CD4-positive, alpha-beta T cell treated with Interleukin-6 for 4 hours (primary cell): ENCODE measurements at places on chromosomes 12 and 14.

DNA sequence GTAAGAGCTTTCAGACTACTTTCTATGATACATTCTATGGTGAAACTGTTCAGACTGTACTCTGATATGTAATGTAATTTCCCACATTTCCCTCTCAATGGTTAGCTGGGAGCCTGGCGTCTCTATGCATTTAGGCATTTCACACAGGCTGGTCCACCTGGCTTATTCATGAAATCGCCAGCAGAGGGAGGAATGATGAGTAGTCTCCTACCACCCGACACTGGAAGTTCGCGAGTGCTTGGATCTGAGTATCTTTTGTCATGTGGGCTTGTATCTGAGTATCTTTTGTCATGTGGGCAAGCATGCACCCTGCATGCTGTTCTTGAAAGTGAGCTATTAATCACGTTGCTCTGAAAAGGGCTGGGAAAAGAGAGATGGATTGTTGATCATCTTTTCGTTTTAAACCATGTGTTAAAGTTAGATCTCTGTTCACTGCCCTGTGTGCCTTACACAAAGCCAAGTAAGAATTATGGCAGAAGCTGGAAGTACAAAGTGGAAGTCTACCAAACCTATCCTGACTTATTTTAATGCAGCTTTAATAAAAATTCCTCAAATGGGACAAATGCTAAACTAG, 235.0 kb downstream of the ATP23 start:
- peak; percentile 5 for DNase-seq

GRCh38 chr14:95410838-95411237, 91.1 kb upstream of the CLMN start:
- no peak for DNase-seq

DNA sequence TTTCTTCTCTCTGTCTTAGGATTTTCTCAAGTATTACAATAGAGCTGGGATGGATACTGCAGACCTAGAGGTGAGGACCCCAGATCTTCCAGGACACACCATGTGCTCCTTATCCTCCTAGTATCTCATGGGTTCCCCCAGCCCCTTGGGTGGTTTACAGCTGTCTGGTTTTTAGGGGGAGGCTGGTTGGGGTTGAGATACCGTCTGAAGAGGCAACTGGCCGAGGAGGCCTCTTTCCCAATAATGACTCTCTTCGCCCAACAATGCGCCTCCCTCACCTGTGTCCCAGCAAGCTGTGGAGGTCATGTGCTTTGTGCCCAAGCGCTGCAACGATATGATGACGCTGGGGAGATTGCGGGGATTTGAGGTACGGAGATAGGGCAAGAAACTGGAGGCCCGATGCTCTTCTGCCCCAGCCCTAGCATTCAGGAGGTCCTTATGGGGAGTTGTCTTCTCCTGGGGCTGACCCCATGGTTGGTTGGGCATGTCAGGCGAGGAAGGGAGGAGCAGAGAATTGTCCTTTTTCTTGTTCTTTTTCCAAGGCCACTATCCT, 3.8 kb downstream of the ARHGEF25 start:
- no peak for DNase-seq

DNA sequence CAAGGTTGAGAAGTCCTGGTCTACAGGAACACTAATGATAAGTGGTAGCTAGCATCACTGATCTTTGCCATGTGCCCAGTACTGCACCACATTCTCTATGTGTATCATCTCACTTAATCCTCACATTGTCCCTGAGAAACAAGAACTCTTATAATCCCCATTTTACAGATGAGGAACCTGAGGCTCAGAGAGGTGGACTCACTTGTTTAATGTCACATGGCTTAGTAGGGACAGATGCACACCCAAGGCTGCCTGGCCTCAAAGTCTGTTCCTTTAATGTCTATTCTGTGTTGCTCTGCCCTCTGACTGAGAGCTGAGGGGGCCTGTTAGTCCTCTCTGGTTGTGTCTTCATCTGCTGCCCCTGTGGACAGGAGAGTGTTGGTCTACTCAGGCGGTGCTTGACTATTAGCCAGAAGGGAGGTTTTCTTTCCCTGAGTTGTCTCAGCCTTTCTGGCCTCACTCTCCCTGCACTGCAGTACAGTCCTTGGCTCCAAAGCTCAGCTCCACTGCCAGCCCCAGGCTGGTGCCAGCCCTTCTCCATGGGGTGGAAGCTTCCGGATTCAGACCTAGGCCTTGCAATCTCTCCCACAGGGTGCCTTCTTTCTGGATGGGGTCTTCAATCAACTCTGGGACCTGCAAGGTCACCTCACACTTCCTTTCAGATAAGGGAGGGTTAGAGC, 4.9 kb upstream of the DYNLL1 start:
- no peak for DNase-seq

DNA sequence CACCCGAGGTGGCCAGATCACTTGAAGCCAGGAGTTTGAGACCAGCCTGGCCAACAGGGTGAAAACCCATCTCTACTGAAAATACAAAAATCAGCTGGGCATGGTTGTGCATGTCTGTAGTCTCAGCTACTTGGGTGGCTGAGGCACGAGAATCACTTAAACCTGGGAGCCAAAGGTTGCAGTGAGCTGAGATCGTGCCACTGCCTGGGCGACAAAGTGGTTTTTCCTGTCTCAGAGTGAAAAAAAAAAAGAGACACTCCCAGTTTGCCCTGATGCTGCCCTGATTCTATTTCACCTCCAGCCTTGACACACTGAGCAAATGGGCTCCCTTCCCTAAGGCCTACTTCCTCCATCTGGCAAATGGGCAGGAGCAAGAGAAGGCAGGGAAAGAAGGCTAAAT, 28.5 kb upstream of the PLEK2 start:
- DNase-seq, result no peak

DNA sequence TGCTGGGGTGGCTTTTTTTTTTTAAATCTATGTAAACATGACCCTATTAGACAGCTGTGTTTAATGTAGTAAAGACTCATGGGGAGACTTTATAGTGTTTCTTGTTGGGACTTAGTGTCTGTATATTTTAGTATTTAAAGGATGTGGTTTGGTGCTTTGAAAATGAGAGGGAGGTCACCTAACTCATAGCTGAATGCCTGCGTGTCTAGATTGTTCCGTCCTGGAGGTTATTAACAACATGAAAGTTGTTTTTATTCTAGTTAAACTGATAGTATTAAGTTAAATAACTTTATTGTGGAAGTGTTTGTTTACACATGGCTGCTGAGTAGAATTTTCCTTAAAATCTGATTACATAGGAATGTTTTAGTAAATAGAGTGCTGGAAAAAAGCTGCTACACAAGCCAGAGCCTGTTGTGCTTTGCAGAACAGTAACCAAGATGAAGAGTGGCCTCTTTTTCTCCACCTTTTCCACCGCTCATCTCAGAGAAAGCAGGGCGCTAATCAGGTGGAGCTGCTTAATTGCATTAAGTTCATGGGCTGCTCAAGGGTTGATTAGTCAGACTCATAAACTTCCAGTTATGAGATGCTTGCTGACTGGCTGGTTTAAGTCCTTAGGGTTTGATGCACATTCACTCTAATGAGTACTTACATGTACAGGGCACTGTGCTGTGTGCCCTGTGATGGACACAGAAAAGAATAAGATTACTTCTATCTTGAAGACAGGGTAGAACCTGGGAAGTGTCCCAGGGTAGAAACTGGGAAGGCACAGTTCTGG, 62.7 kb downstream of the FBXO34 start:
- peak; percentile 31 for DNase-seq

DNA sequence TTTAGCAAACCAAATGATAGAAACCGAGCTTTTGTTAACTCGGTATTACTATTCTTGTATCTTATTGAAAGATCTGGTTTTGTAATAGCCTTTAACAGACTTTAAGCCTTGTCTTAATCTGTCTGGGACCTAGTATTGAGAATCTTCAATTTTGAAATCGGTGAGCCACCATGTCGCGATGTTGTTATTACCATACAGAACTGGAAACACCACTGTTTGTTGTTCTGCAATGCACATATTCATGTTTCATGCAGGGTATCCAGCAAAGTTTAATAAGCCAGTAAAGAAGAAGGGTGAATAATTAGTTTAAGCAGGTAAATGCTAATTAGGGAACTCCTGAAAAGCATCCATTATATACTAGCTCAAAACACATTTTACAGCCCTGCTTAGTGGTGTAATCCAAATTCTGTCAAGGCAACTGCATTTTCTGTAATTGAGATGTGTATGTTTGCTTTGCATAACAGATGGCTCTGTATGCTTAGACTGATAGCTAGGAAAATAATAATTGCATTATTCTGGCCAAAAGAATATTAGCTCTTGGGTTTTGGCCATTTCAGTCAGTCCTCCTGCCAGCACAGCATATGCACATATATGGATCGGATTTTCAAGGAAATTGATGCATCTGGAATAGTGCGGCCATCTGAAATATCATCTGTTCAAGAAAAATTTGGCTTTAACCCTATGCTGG, 389.2 kb downstream of the EGLN3 start:
- no peak for DNase-seq

DNA sequence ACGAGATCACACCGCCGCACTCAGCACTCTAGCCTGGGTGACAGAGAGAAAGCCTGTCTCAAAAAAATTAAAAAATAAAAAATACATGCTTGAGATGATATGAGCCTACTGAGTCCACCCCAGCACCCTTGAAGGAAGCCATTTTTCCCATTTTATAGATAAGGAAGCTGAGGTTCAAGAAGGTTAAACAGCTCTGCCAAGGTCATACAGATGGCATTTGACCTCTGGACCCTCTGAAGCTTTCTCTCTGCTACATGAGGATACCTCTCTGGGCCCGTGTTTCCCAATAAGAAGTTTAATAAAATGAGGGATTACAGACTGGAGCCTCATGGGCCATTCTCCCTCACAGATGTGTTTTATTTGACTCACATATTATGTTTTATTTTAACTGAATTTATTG, 53.9 kb upstream of the PNMA1 start:
- no peak for DNase-seq

DNA sequence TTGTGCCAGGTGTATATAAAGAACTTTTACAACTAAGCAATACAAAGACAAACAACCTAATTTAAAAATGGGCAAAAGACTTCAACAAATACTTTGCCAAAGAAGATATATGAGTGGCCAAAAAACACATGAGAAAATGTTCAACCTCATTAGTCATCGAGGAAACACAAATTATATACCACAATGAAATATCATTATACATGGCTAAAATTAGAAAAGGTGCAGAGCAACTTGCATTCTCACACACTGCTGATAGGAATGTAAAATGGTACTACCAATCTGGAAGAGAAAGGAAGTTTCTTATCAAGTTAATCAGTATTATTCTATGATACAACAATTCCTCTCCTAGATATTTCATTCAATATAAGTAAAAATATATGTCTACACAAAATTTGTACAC, 131.6 kb upstream of the FRMD6 start:
- no peak for DNase-seq

- no peak for DNase-seq
Observed at GRCh38 chr14:91599994-91600393, 89.9 kb upstream of the PPP4R3A start.

GRCh38 chr14:75280291-75280830, 1.7 kb downstream of the FOS start:
- no peak for DNase-seq

DNA sequence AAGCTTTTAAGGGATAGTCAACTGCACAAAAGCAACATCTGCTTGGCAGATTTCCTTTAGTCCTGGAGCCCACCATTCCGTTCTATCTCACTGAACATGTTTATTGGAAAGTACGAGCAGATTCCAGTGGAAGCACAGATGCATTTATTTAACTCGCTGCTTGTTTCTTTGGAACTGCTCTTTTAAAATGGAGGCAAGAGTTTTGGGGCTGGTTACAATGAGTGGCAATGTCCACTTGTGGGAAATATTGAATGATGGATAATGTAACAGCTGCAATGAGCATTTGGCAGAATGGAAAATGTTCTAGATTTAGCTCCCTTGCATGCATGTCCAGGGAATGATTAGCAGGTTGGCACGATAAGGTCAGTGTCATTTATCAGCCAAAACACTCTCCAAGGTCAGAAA, 163.0 kb downstream of the ATP23 start:
- no peak for DNase-seq

DNA sequence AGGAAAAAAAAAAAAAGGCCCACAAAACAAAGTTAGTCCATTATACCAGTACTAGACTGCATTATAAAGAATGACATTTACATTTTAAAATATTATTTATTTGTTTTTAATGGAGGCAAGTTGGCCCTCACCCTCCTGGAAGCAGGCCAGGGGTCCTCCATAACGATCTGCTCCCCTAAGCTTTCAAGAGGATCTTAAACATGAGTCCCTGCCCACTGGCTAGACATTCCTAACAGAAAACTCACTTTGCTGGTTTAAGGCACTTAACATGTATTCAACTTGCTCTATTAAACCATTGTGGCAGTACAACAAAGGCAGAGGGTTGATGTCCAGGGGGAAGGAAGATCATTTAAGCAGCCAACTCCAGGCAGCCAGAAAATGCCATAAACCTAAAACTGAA, 111.4 kb downstream of the STXBP6 start:
- no peak for DNase-seq

DNA sequence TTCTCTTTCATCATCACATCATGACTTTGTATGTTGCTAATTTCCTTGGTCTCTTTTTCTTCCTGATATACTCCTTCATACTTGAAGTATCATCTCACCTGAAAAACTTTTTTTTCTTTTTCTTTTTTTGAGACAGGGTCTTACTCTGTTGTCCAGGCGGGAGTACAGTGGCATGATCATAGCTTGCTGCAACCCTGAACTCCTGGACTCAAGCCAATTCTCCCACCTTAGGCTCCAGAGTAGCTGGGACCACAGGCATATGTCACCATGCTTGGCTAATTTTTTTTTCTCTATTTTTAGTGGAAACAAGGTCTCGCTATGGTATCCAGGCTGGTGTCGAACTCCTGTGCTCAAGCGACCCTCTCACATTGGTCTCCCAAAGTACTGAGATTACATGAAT, 107.6 kb downstream of the RALGAPA1 start:
- DNase-seq, result no peak

DNA sequence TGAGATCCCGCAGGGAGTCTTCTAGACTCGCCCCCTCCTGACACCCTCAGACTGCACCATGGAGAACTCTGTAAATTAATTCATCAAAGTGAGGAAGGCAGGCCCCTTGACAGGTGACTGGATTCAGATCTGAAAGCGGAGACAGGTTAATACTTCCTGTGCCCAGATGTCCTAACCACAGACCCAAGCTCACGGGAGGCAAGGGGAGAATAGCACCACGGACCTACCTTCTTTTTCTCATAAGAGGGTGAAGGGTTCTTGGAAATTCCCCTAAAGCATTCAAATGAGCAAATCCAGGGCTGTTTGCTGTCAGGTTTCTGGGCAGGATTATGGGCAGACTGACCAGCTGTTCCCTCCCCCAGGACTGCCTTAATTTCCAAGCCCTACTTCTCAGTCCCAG, 170.0 kb downstream of the ZFP36L1 start:
- DNase-seq, result no peak

DNA sequence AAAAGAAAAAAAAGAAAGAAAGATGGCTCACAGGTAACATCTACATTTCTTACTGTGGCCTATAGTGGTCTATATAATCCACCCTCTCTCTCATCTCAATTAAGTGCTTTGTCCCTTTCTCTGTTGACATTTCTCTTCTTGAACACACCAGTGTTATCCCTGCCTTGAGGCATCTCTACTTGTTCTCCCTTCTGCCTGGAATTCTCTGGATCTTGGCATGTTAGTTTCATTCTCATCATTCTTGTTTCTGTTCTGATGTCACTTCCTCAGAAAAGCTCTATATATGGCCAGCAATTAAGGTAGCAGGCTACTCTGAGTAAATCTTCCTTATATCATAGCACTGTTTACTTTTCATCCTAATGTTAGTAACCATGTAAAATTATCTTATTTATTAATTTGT, 155.7 kb upstream of the PDZRN4 start:
- no peak for DNase-seq

- no peak for DNase-seq
Observed at GRCh38 chr12:25833657-25834056, 124.8 kb upstream of the RASSF8 start.
